ENCODE measurements at places on chromosomes 16 and 17. TPM values are rescaled to one million over a fixed set of nuclear protein-coding genes. Genes with fewer than 3 reads are reported as not detected.

Gene SHCBP1
- total RNA-seq: 41.3 TPM

Gene CD300A
- total RNA-seq: 0.46 TPM

Gene PRRT2
- 1.4 TPM for total RNA-seq

DNA sequence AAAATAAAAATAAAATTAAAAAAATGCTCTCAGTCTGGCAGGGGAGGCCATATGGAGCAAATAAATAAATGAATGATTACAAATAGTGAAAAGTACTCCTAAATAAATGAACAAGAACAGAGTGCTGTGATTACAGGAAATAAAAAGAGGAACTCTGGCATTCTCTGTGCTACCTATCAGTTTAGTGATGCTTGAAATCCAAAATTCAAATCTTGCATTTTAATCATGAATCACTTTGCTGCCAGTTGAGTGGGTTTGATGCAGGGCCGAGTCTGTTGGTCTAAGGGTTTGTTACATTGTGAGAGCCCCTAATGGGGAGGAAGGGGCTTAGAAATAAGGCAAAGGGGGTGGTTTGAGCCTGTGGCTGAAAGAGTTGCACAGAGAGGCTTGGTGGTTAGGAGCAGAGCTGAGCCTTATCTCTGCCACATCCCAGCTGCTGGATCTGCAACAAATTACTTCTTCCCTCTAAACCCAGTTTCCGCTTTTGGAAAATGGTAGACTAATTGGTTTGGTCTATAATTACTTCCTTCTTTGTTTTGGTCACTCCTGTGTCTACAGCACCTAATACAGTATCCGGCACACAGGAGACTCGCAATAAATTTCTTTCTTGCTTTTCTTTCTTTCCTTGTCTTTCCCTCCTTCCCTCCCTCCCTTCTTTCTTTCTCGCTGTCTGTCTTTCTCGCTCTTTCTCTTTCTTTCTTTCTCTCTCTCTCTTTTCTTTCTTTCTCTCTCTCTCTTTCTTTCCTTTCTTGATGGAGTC lies 6.3 kb upstream of the ABCC1 start:
- DNase-seq: no peak
